Activated CD4-positive, alpha-beta T cell treated with anti-CD3 and anti-CD28 coated beads for 4 hours (primary cell): ENCODE measurements at places on chromosomes 11 and 22.

DNA sequence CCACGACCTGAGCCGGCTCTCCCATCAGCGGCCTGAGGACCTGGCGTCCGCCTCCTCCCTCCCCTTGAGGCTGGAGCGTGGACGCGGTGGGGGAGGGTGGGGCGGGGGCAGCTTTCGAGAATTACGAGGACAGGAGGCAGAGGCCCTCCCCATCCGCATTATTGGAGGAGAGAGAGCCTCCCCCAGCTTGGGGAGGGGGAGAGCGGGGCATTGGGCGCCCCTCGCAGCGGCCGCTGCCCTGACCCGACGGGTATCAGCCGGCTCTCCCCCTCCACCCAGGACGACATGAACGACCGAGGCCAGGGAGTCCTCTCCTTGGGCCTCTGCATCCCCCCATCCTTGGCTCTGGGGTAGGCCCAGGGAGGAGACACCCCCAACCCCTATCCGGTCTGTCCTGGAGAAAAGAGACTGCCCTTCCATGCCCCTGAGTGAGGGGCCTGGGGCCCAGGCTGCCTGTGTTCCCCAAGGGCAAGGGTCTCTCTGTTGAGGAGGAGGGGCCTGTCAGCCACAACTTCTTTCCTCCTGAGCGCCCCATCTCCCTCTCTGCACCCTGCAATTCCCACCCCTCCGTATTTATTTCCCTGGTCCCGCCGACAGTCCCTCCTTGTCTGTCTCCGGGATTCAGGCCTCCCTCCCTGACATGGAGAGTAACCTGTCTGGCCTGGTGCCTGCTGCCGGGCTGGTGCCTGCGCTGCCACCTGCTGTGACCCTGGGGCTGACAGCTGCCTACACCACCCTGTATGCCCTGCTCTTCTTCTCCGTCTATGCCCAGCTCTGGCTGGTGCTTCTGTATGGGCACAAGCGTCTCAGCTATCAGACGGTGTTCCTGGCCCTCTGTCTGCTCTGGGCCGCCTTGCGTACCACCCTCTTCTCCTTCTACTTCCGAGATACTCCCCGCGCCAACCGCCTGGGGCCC, 495 bp downstream of the GPR137 start:
- DNase-seq, result no peak

DNA sequence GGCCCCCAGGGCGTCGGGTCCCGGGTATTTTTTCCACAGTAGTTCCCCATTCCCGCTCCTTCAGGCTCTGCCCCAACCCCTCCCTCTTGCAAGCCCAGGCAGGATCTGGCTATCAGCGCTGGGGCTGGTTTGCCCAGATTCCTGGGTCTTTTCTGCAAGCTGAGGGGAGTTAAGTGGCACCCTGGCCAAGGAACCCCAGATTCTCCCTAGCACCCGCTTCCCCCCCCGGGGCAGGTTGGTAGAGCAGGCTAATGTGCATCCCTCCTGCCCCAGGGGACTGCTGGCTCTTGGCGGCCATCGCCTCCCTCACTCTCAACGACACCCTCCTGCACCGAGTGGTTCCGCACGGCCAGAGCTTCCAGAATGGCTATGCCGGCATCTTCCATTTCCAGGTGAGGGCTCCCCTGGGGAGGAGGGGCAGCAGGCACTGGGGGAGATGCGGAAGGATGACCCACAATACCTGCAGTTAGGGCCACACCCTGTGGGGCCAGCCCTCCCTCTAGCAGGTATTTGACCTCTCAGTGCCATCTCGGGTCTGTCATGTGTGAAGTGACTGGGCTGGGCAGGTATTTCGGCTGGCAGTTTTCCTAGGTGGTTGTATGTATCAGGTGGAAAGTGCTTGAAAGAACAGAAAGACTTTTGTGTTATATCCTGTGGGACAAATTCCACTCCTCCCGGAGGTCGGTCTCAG, 1.6 kb downstream of the CAPN1 start:
- DNase-seq, result no peak

- no peak for DNase-seq
These were observed 14.3 kb downstream of the DGCR8 start for GRCh38 chr22:20094197-20094807.

DNA sequence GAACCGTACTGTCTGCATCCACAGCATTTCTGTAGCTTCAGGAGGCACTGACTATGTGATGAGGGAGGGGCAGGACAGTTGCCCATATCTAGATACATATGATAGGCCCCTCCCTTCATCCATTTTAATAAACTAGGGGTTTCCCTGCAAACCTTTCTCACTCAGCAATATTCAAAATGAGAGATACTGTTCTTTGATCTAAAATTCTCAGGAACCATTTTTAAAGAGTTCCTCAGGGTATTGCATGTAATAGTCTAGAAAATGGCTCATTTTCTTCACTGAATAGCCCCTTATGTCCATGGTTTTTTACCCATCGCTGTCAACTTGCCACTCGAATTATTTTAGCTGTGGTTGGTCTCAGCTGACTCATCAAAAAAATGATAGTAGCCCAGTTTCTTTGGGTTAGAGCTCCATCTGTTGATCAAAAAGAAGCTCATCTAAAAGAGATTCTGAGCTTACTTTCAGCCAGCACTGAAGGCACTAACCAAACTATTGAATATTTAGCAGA, 37.0 kb upstream of the DNAJB7 start:
- peak; percentile 1 for DNase-seq

GRCh38 chr22:49272546-49273125, 555.0 kb downstream of the BRD1 start:
- DNase-seq, result no peak

DNA sequence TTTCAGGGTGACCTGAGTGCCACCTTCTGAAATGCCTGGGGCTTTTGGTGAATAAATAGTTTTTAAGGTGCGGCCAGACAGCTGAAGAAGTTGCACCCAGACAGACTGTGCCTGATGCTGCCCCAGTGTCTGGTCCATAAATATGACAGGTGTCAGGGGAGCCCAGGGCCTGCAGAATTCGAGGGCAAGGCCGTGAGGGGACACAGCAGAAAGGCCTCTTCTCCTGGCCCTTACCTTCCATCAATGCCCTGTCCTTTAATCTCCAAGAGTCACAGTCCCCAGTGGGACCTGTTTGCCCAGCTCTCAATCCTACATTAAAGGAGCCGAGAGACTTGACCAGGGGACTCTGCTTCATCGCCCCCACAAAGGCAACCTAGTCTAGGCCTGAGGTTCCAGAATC, 45.7 kb downstream of the NAT10 start:
- no peak for DNase-seq

GRCh38 chr11:3148990-3149851, 15.9 kb downstream of the OSBPL5 start:
- DNase-seq, result no peak

DNA sequence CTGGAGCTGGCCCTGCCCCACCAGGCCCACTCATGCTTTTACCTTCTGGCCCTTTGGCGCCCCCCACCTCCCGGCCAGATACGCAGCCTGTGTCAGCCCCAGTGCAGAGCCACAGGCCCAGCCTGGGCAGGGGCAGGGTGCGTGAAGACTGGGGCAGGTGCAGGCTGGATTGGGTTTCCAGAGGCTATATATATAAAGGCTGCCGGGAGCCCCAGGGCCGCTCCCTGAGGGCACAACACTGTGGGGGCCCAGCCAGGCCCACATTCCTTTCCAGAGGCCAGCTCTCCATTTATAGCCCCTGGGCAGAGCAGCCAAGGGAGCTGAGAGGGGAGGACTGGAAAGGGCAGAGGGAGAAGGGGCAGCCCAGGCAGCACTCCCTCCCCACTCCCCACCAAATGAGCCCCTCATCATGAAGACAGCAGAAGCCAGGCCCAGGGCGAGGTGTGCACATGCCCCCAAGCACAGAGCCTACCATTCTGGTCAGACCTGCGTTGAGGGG, 5.0 kb upstream of the MYOD1 start:
- DNase-seq, result no peak

GRCh38 chr11:95562196-95562921, 227.2 kb downstream of the FAM76B start:
- DNase-seq, result no peak

DNA sequence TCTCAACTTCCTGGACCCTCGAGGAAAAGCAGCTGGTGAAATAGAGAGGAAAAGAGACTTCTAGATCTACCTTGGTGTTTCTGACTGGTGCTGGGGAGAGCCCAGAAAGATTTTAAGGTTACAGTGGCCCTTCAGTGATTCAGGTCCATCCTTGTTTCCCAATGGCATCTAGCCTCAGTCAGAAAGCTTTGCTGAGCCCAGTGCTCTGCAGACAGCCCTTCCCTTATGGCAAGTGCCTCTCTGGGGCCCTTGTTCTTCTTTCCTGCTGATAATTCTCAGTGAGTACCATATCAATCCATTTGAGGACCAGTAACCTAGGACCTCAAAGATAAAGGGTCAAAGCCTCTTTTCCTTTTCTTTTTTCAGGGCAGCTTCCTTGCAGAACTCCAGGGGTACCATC, 25.1 kb upstream of the TMEM135 start:
- DNase-seq, result no peak

DNA sequence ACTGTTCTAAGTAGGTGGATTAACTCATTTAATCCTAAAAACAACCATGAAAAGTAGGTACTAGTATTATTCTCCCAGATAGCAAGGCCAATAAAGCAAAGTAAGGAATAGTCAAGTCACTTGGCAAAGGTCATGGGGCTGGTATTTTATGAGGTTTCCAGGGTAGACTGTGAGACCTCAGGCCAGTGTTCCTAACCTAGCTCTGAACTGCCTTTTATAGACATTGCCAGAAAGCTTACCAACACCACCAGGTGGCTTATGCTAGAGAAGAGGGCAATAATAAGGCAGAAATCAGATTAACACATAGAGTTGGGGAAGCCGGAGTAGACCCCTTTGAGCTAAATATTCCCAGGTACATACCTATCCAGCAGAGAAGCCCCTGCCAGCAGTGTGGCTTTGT, 490.9 kb upstream of the TENM4 start:
- DNase-seq, result no peak

DNA sequence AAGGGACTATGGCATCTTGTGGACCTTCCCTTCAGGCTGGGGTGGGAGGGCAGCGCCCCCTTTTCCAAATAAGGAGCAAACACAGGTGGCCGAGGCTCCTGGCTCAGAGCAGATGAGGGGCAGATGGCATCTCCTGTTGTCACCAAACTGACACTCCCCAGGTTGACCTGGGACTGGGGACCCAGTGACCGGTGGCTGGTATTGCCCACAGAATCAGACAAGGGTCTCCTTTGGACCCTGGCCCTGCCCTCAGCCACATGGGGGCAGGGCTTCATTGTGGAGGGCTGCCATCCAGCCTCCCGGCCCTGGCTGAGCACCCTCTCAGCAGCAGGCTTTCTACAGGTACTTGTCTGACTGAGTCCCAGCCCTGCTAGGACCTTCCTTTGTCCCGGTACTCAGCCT, 842 bp upstream of the SIGIRR start:
- no peak for DNase-seq

DNA sequence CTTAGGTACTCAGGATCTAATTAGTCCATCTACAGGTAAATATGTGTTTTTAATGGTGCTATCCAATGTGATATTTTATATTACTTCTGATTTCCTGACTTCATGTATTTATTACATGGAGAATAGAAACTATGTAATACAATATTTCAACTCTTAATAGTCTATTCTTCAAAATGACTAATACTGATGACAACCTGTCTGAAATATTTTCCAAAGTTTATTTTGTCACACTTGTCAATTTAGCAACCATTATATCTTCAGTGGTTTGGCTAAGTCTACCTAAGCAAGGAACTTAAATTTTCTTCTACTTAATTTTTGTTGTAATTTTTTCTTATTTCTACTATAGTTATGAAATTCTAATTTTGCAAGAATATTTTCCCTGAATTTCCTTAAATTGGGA, 55.0 kb upstream of the CNTN5 start:
- DNase-seq, result no peak

DNA sequence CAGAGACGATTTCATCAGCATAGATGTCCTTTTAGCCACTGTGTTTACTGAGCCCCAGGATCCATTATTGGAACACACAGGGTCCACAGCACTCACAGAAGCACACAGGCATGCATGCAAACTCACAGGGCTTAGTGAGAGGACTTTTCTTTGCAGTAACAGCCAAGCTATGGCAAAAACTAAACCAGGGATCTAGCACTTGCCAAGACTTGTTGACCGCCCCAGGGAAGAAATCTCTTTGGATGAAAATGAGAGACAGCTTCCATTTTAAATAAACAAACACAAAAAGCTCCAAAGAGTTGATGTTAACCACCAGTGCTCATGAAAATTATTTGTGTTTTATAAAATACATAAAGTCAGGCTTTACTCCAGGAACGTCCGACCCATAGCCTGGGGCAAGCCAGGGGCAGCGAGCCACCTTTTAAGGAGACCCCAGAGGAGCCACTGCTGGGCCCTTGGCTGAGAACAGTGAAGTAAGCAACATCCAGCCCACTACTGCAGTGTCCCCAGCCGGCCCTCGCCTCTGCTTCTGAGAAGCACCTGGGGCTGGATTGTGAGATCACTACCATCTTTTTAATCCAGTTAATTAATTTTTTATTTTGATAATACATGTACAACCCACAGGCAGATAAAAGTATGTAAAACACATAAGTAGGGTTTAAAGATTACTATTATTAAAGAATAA, 22.0 kb upstream of the TFIP11 start:
- no peak for DNase-seq

DNA sequence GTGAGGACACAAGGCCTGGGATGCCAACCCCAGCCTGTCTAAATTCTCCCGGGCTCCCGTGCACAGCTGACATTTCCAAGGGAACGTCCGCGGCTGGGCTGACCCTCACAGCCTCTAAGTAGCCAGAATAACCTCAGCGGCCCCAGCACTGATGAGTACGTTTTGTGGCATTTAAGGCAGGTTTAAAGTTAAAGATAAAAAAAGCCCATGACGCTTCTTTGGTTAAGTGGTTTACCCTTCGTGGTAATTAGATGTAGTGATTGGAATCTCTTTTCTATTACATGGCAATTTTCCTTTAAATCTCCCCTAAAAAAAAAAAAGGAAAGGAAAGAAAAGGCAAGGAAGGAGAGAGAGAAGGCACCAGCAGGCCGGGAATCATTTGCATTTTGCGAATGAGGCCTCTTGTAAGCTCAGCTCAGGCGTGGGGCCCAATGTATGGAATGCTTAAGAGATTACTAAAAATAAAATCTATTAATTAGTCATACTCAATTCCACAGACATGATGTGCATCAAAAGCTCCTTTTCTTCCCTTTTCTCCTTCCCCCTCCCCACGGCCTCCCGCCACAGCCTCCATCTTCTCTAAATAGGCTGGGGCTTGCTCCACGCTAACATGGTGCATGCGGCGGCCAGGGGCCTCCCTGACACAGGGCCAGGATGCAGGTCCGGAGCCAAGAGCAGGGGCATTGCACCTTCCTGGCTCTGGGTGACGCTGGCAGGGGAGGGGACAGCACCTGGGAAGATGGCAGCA, 44.1 kb downstream of the MACROD1 start:
- no peak for DNase-seq

GRCh38 chr11:2102132-2102882, 36.9 kb downstream of the IGF2 start:
- no peak for DNase-seq

GRCh38 chr22:49856343-49856742, 2.7 kb downstream of the ZBED4 start:
- DNase-seq, result no peak

GRCh38 chr22:42752912-42753311, 32.2 kb upstream of the A4GALT start:
- DNase-seq, result no peak

- DNase-seq, result no peak
These were observed 12.9 kb downstream of the RNF141 start for GRCh38 chr11:10528121-10528520.

- no peak for DNase-seq
These were observed 7.2 kb upstream of the PICK1 start for GRCh38 chr22:38049812-38050619.

GRCh38 chr11:134670961-134671370, 258.9 kb upstream of the B3GAT1 start:
- no peak for DNase-seq

- peak; percentile 35 for DNase-seq
These were observed 43.4 kb downstream of the CPT1A start for GRCh38 chr11:68798221-68798813.

GRCh38 chr11:70419307-70420007, 21.1 kb downstream of the CTTN start:
- no peak for DNase-seq
